ENCODE measurements at places on chromosomes 6 and 20.
A peak's percentile ranks its signal among the peaks of the same experiment; 100 is the strongest.

DNA sequence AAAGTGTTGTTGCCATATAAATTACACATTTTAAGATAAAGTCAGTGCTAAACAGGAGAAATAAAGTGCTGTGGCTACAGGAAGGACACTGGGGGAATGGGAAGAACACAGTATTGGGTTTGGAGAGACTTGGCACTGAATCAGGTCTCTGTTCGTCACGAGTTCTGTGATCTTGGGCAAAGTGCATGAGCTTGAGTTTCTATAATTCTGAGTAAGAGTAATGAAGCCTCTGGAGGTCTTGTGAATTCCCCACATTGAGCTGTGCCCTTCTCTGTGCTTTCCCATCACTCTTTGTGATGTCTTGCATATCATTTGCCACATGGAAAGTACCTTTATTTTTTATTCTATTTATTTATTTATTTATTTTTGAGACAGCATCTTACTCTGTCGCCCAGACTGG, 16.8 kb upstream of the EEF1A1 start:
- no peak for DNase-seq

GRCh38 chr6:131982740-131983259, 31.6 kb upstream of the CCN2 start:
- DNase-seq, result no peak

DNA sequence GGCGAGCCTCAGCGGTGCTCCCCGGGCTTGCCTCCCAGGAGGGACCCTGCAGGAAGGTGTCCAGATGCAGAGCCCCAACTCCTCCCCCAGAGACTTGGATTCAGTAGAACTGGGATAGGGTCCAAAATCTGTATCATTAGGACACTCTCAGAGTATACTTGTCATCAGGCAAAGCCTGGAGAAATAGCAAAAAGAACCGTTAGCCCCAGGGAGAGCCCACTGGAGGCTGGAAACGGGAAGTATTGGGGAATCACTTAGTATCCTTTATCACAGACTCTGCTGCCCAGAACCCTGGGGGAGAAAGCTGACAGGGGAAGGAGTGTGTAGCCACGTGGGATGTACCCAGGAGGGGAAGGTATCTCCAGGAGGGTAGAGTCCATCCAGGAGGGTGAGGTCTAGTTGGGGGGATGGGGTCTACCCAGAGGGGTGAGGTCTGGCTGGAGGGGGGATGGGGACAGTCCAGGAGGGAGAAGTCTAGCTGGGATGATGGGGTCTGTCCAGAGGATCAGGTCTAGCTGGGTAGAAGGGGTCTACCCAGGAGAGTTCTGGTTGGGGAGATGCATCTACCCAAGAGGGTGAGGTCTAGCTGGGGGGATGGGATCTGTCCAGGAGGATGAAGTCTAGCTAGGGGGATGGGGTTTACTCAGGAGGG, 107.2 kb downstream of the LY86 start:
- DNase-seq, result no peak

DNA sequence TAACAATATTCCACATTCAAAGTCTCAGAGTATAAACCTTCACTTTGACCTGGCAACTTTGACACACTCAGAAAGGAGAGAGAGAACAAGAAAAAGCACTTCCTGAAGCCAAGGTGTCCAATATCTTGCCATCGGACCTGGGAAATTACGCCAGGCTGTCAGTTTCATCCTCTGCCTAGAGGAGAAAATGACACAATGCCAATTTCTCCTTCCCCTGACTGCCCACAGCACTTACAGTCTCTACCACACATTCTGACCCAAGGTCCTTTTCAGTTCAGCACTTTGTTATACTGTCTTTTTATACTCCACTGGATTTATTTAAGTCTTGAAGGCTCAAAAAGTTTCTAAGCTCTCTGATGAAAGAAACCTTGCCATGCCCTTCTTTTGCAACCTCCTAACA, 250.4 kb downstream of the GMPR start:
- no peak for DNase-seq

GRCh38 chr20:4153251-4153650, 137.9 kb upstream of the RNF24 start:
- no peak for DNase-seq

GRCh38 chr6:99810942-99811620, 182.9 kb downstream of the MCHR2 start:
- DNase-seq, result no peak

GRCh38 chr6:21785164-21785563, 191.6 kb downstream of the SOX4 start:
- no peak for DNase-seq

GRCh38 chr6:129679275-129679674, 30.7 kb downstream of the ARHGAP18 start:
- DNase-seq, result no peak

DNA sequence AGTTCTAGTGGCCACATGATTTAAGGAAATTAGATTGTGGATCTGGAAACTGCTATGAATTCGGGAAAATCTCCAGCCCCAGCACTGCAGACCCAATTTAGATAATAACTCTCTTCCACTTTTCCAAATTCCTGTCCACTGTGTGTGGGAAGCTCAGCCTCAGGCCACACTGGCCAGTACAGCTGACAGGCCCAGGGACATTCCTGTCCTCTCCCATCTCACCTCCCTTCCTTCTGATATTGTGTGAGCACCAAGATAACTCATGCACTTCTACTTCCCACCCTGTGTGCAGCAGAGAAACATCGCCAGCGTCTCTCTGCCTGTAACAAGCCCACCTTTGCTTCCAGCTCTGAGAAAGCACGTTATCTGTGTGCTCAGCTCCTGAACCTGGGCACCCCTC, 145.1 kb upstream of the RREB1 start:
- no peak for DNase-seq

- DNase-seq, result no peak
Measured at GRCh38 chr6:36851626-36852025, 12.4 kb upstream of the CPNE5 start.

DNA sequence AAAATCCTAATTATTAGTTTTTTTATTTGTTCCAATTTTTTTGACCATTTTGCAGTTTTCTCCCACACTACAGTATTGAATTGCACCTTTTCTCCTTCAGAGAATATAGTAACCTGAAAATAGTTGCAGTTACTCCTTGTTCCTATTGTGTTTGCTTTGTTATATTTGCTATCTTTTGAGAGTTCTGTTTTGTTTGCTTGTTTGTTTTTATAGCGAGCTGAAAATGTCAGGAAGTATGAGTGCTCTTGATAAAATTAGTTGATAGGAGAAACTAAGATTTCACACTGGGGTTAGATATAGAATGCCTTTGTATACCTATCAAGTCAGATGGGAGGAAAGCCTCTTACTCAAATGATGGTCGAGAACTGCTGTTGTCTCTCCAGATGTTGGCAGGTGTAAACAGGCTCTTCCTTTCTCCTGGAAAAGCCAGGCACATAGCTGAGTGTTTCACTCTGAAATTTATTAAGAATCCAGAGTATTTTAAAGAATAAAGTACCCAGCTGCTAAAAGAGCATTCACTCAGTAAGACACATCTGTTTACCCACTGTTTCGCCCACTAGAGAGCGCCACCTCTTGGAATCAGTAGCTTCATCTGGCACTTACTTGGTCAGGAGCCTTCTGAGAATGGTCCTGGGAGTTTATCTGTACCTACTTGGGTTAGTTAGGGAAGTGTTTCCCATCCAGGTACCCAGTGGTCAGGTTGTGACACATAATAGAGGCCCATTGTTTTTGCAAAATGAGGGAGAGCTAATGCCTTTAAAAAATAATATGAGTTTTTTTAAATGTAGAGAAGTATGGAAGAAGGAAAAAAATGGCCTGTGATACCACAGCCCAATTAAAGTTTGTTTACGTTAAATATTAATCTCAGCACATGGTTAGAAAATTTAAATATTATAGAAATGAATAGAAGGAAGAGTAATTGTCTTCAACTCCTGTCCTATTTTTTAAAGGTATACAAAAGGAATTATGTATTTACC, 11.2 kb downstream of the NT5DC1 start:
- no peak for DNase-seq

- no peak for DNase-seq
Measured at GRCh38 chr20:11178946-11179654, 505.3 kb upstream of the JAG1 start.

DNA sequence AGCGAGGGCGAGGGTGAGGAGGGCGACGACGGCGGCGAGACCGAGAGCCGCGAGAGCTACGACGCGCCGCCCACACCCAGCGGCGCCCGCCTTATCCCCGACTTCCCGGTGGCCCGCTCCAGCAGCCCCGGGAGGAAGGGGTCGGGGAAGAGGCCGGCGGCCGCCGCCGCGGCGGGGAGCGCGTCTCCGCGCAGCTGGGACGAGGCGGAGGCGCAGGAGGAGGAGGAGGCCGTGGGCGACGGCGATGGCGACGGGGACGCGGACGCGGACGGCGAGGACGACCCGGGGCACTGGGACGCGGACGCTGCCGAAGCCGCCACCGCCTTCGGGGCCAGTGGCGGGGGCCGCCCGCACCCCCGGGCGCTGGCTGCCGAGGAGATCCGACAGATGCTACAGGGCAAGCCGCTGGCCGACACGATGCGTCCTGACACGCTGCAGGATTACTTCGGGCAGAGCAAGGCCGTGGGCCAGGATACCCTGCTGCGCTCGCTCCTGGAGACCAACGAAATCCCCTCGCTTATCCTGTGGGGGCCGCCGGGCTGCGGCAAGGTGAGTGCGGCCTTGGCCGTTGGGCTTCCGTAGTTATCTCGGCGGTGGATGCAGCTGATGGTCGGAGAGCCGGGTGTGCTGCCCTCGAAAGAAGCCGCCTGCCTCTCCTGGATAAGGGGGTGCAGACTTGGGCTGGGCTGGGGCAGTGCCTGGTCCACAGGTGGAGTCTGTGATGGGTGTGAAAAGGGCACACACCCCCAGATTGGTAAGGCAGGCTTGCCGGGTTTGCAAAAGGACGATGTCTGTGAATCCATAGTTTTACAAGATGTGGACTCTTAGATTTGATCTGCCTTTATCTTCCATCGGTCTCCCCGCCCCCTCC, 938 bp downstream of the WRNIP1 start:
- DNase-seq, result peak; percentile 22
